ENCODE measurements at places on chromosomes 1 and 21.
A peak's percentile ranks its signal among the peaks of the same experiment; 100 is the strongest.

DNA sequence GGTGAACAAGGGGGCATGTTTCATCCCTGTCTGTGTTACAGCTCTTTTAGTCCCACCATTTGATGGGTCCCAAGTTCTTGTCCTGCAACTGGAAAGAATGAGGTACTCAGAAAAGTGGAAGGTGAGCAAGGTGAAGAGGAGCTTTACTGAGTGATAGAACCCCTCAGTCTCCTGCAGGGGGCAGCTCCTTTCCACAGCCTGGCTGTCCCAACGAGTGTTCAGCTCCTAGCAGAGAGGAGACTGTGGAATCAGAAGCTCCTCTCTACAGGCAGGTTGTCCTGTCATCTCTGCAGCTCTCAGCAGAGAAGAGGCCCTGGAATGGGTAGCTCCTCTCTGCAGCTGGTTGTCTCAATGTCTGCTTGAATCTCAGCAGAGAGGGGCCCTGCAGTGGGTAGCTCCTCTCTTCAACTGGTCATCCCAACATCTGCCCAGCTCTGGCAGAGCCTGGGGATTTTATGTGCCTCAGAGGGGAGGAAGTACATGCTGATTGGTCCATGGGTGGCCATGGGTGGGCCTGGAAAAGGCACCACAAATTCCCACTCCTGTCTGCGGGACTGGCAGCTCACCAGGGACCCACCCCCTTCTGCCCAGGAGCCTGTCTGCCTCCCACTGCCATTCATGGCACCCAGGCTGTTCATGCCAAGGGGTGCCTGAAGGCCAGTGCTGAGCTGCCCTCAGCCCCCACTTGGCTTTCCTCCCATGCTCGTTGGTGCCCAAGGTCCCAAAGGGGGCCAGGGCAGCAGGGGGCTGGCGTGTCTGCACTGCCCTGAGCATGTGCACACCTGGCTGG, 25.7 kb downstream of the LDLRAD1 start:
- no peak for DNase-seq

DNA sequence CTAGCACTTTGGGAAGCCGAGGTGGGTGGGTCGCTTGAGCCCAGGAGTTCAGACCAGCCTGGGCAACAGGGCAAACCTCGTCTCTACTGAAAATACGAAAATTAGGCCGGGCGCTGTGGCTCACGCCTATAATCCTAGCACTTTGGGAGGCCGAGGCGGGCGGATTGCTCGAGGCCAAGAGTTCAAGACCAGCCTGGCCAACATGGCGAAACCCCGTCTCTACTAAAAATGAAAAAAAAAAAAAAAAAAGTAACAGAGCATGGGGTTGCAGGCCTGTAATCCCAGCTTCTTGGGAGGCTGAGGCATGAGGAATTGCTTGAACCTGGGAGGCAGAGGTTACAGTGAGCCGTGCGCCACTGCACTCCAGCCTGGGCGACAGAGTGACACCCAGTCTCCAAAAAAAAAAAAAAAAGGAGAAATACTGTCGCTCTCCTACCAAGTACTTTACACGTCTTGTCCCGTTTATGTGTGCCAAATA, 724 bp upstream of the NEK2 start:
- no peak for DNase-seq

DNA sequence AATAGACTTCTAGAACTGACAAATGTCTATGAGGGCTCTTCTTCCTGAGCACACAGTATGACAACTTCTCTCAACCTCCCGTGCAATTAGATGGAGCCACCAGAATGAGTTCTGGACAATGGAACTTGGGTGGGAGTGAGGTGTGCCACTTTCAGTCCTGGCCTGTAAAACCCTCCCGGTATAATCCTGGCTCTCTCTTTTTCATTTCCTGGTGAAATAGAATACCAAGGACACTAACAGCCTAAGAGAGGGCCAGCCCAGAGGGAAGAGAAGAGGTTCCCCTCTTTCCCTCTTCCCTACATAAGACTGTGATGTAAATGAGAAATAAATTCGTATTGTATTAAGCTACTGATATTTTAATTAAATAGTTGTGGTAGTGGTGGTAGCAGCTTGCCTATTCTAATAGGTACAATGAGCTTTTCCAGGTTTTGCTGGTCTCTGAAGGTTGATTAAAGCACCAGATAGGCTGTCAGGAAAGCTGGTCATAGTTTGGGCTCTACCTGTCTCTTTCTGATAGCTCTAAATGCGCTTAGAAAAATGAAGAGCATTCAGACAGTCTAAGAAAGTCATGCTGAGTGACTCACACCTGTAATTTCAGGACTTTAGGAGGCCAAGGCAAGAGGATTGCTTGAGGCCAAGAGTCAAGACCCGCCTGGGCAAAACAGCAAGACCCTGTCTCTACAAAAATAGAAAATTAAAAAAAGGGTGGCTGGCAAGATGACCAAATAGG, 108.6 kb upstream of the ZNF644 start:
- no peak for DNase-seq

GRCh38 chr1:9728451-9729295, 77.1 kb downstream of the PIK3CD start:
- peak; percentile 66 for DNase-seq

DNA sequence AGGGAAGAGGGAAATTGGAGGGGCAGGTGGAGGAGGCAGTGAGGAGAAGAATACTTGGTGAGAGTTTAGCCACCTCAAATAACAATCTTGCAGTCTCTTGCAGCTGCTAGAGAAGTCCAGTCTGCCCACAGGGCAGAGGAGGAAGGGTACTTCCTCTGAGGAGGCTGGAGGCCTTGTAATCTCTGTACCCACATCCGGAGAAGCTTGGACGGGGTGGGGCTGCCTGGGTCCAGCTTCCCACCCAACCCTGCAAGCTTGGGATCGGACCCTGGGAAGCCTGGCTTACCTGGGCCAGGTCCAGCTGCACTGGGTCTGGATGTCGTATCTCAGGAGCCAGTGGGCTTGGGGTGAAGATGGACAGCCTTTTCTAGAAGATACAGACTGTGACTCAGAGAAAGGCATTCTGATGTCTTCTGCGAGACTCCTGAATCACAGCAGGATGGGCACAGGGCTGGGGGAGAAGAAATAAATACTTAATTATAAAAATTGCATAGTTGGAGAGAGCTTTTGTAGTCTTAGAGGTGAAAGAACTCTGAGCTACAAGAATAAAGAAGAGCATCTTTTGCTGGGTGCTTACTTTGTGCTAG, 111.8 kb upstream of the JUN start:
- no peak for DNase-seq

- DNase-seq = peak; percentile 5
Observed at GRCh38 chr1:209850342-209850979, 22.7 kb downstream of the UTP25 start.

DNA sequence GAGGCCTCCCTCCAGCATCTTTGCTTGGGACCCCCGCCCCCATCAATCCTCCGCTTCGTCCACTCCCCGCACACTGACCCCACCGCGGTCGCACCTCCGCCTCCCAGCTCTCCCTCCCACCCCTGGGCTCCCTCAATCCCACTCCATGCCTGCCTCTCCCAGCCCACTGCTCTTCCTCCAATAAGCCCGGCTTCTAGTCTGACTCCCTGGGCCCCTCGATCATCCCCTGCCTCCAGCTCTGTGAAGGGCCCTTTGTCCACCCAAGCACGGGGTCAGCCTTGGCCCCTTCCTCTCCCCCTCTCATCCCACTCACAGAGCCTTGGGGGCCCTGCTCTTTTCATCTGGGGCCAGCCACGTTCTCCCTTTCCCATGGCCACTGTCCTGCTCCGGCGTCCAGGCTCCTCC, 1.5 kb upstream of the TMEM200B start:
- no peak for DNase-seq

GRCh38 chr1:33893147-33893830, 29.4 kb downstream of the HMGB4 start:
- DNase-seq = no peak

GRCh38 chr21:26553898-26554297, 19.2 kb downstream of the CYYR1 start:
- no peak for DNase-seq

Measured in CD4-positive, alpha-beta T cell treated with Interleukin-4 for 1 hour (primary cell).